ENCODE measurements at places on chromosomes 7 and 10.

DNA sequence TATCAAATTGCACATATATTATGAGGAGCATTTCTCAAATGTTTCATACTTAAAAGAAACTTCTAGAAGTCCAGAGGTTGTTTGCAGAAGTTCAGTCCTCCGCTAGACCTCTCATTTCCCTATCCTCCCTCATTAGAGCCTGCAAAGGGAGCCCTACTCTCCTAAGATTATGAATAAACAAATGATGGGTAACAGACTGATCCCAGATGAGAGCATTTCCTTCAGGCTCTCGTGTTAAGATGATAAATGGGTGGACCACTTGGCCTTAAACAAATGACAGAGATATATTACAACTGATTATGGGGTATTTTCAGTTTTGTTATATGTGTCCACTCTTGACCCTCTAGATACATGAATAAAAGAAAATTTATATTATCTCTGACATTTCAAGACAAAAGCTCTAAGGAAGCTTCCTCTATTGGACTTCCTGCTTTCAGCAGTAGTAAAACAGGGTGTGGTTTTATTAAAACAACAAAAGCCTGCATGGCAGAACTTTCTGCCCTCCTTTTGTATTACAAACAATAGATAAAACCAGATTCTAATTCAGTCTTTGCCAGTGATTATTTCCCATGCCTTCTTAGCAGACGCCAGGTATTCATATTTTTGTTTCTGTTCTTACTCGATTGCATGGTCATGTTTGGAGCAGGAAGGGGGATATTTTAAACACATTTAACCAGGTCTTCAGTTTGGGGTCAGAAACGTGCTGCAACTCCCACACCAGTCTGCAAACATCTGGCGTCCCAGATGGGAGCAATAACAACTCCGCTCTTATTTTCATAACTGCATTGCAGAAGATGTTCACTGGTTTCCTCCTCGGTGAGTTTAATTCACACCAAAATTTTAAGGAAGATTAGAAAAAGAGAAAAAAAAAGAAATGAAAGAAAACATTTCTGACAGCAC is 52.4 kb upstream of the FAM204A start:
- no peak for DNase-seq

GRCh38 chr7:27302590-27302989 is 60.0 kb downstream of the EVX1 start:
- DNase-seq: no peak

DNA sequence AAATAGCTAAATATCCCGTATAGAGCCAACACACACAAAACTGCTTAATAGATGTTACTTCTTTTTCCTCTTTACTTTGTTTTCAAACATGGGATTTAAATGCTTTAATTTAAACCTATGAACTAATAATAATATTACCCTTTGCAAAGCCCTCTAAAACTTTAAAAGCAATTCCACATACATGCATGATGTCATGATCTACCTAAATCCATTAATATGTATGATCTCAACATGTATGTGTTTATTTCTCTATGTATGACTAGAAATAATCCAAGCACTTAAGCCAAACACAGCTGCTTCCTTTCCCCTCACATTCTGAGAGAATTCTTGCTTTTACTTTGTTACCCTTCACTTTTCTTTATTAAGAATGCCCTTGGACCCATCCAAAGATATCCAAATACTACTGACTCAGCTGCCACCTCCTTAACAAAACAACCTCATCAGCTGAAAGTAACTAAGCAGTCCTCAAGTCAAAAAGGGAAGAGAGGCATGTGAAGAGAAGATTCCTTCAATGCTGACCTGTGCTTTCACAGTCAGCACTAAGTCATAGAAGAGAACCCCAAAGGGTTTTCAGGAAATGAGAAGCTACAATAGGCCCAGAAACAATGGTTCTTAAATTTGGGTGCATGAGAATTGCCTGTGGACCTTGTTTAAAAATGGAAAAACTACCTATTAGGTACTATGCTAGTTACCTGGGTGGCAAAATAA is 266.4 kb upstream of the LRGUK start:
- peak; percentile 52 for DNase-seq

GRCh38 chr10:18402853-18403252 is 248.5 kb downstream of the NSUN6 start:
- no peak for DNase-seq

- DNase-seq: no peak
Observed at GRCh38 chr10:7651853-7652470, 14.8 kb downstream of the ITIH5 start.

DNA sequence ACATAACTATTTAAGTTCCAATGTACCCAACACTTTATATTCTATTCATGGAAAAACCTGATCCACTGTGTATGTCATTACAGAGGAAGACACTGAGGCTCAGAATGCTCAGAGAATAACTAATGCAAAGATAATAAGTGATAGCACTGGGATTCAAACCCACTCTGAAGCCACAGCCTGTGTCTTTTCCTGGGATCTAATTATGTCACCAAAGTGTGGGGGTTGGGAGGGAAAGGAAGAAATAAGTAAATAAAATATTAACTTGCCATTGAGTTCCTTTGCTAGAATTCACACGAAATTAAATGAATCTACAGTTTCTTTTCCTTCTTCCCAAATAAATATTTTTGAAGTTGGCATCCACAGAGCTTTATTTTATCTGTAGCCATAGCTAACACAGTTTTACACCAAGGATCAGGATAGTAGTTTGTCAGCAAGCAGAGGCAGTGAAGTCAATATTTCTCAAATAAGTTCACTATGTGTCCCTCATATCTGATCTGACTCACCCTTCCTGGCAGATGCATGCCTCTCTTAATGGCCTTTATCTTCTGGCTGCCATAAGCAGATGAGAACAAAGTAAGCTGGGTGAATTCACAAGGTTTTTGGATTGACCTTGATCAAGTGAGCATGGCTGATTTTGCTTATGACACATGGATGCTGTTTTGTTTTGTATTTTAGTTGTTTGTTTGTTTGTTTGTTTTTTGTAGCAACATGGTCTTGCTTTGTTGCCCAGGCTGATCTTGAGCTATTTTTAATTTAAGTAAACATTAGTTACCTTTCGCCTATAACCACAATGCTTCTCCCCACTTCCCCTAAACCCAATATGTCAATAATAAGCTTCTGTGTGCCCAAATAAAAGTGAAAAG is 6.3 kb downstream of the RAPGEF5 start:
- peak; percentile 31 for DNase-seq

- no peak for DNase-seq
Observed at GRCh38 chr10:119393421-119393820, 149.1 kb downstream of the RGS10 start.

GRCh38 chr7:152076324-152076821 is 50.9 kb downstream of the GALNT11 start:
- no peak for DNase-seq

GRCh38 chr7:42180806-42181205 is 56.2 kb downstream of the GLI3 start:
- DNase-seq: no peak

DNA sequence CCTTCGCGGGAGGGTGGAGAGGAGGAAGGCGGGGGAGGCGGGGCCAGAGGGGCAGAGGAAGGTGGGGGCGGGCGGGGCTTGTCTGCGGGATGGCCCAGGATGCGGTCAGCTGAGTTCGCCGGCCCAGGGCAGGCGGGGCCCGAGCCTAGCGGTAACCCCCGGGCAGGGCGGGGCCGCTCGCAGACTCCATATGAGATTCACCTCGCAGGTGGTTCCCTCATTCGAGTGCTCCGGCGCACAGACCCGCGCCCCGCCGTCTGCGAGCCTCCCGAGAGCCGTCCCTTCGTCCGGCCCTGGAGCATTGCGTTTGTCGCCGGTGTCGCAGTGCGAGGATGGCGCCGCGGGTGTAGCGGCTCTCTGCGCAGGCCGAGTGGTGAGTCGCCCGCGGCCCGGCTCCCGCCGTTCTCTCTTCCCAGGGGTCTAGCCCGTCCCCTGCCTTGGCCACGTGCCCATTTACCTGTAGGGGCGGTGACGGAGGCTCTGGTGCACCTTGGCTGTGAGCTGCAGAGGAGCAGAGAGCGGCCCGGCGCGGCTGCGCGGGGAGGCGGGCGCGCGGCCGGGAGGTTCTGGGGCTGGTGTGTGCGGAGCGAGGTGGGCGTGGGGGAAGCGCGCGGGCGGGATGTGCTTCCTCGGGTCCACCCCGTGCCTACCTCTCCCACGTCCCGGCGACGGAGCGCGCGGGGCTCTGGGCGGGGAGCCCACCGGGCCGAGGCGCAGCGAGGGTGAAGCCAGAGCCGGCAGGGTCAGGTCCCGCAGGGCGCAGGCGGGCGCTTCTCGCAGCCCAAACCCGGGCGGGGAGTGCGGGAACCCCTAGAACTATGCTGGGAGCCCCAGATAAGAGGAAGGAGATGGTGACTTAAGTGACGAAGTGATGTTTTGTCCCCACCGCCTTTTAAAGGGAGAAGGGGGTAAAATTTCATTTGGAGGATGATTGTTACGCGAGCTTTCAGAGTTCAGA is at the start of gene UPP1:
TSS of gene UPP1 (plus strand) at position 220 of the 958 bp plus-strand sequence. CDS start 5,519 bp downstream, outside the sequence.
- peak; percentile 98 for DNase-seq

GRCh38 chr10:13511409-13511808 is 17.4 kb downstream of the BEND7 start:
- no peak for DNase-seq

DNA sequence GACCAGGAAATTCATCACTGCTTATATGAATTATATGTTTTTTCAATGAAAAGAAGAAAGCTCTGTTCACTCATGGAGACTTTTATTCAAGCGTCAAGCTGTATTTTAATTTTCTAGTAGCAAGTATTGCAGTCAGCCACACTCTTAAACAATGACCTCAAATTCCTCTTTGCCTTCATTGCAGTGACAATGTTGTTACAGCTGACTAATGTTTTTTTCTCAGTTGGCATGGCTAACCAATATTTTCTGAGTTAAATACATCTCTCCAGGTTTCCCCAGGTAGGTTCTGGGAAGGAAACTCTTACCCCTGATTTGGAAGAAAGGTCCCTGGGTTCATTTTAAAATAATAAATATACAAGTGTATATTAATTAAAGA is 241.5 kb downstream of the WDR11 start:
- no peak for DNase-seq

DNA sequence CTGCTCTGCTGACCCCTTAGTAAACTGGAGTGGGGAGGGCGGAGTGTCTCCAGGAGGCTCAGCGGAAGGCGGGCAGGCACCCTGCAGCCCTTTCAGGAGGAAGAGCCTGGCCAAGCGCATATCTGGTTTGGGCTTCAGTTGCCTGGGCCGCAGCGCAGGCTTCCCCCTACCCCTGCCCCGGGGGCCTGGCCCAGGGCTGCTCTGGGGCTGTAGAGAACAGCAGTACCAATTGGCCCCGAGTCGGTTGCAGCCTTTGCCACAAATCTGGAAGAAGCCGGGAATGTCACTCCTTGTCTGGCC is 28.1 kb upstream of the JAKMIP3 start:
- no peak for DNase-seq

GRCh38 chr10:108241166-108241565 is 1076.7 kb upstream of the SORCS1 start:
- DNase-seq: no peak

GRCh38 chr10:58189269-58189668 is 78.4 kb downstream of the IPMK start:
- no peak for DNase-seq

GRCh38 chr7:122676466-122676865 is 22.5 kb downstream of the RNF133 start:
- DNase-seq: no peak

- DNase-seq: no peak
Observed at GRCh38 chr7:99996755-99997544, 18.4 kb upstream of the ZKSCAN1 start.

GRCh38 chr7:94439893-94440381 is 45.2 kb downstream of the COL1A2 start:
- DNase-seq: no peak

DNA sequence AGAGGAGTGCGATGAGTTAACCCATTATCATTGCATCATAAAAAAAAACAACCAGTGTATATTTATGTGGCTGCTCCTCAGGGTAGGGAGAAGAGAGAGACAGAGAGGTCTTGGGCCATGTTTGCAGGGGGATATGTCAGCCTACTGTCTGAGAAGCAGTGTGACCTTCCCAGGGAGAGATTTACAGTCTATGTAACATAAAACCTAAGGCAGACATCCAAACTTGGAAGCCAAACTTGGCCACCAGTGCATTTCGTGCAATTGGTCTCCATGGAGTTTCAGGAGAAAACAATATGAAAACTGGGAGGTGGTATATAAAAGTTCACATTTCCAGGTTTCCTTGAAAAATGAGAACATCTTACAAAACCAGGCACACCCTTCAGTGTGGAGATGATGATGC is 85.9 kb upstream of the CXCL12 start:
- no peak for DNase-seq

GRCh38 chr7:40694991-40695390 is 560.2 kb downstream of the SUGCT start:
- no peak for DNase-seq

- peak; percentile 33 for DNase-seq
Observed at GRCh38 chr10:11245095-11245479, 227.4 kb downstream of the CELF2 start.

GRCh38 chr10:95233377-95234034 is 39.5 kb downstream of the ACSM6 start:
- no peak for DNase-seq

Measured in MM.1S (cell line).